ENCODE measurements at places on chromosomes 16 and 17.

DNA sequence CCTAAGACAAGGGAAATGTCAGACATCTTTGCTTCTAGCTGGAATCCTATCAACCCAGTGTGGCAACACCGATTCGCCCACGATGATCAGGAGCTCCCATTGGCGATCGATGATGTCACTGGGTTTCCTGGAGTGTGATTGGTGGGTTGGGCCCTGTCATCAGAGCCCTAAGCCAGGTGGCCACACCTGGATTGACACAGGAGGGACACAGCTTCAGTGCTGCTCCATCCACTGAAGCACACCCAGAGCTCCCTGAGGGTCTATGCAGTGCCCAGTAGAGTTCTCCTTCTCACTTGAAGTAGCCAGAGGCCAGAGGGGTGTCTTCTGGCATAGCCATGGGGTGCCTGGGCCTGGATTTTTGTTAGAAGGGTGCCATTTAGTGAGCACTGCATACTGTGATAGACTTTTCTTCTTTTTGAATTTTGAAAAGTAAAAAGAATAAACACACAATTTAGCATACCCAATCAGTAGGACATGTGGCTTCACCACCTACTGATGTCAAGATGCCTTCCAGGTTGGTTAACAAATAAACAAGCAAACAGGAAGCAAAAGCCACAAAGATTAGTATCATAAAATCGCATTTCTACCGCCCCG, 77.6 kb downstream of the CMIP start:
- no peak for DNase-seq

GRCh38 chr16:1634541-1634940, 22.4 kb downstream of the CRAMP1 start:
- no peak for DNase-seq

DNA sequence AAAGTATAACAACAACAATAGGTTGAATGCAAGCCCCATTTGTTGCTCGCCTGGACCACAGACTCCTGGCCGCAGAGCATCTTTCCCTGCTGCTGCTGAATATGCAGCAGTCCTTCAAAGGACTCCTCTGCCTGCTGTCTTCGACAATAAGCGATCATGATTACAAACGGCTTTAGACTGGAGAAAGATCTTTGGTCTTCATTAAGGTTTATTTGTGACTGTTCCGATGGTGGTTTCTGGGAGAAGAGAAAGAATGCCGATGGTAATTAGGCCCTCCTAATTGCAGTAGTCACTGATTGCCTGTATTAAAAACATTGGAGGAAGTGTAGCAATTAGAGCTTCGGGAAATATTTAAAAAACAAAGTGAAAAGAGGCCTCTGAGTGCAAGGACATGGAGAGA, 138.2 kb downstream of the CACNG3 start:
- no peak for DNase-seq

DNA sequence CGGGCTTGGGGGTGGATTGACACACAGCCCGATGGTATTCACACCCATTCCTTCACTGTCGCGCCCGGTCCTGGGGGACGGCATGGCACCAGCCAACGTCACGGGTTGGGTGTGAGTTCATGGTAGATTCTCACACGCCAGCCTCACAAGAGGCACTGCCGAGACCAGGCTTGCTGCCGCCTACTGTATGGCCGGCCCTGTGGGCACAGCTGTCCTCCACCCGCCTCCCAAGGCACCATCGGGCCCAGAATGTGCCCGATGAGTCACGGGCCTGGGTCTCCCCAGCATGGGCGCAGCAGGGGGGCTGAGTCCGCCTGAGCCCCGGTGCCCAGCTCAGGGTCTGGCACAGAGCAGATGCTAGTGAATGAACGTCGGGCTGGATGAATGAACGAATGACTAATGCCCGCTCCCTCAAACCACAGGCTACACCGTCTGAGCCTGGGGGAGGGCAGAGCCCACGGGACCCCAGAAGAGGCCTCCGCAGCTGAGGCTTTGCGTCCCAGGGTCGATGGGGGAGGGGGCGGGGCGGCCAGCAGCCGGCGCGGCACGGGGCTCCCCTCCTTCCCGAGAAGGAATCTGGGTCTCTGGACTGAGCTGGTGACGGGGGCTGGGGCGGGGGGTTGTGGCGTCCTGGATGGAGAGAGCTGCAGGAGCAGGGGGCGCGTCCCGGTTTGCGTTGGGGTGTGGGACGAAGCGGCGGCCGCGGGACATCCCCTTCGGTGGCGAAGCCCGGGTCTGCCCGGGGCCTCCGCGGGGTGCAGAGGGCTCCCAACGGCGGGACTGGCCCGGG, 829 bp downstream of the PITPNM3 start:
- DNase-seq: no peak

DNA sequence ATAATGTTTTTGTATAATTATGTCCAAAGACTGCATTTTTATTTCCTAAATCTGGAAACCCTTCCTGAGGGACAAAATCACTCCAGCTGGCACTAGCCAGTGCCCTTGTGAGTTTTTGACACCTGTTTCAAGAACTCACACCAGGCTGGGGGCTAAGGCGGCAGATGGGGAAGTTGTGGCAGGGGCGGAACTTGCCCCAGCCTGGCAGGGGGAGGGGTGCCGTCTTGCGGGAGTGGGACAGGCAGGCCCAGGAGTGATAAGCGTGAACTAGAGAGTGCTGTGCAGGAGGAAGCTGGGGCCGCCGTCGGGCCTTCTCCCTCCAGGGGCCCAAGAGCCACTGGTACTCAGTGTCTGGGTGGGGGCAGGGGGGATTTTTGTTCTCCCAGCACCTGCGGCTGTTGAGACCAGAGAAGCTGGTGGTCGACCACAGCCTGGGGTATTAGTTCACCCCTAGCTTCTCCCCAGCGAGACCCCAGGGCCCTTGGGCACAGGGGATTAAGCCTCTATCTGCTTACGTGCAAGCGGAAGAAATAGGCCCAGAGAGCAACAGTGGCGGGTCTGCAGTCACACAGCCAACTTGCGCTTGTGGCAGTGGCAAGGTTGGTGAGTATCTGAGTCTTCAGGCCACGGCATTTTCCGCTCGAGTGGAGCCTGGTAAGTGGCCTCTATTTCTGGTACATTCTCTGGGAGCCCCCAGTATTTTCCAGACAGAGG, 40.2 kb upstream of the PLCG2 start:
- DNase-seq: no peak

GRCh38 chr16:83653785-83654184, 154.0 kb upstream of the HSBP1 start:
- DNase-seq: no peak

DNA sequence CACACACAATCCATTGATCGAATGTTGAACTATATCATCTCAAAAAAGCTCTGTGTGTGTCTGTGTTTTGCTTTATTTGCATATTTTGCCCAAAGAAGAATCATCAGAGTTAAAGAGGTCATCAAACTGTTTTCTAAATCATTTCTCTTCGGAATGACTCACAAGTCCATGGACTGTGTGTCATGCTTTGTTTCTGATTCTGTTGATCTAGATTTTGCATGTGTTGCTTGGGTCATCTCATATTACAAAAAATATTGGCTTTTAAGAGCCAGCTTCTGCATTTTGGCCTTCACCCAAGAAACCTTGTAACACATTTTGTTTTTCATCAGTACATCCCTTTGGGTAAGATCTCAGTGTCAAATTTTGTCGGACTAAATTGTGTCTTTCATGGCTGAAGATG, 471.2 kb upstream of the HSBP1 start:
- DNase-seq: no peak

- no peak for DNase-seq
Measured at GRCh38 chr17:40511667-40512220, 10.3 kb upstream of the TNS4 start.
